SW 1271 (cell line): ENCODE measurements at places on chromosomes 4 and X.
A peak's percentile ranks its signal among the peaks of the same experiment; 100 is the strongest.

- DNase-seq = no peak
These were observed 19.2 kb downstream of the SLC9A7 start for GRCh38 chrX:46739736-46740135.

DNA sequence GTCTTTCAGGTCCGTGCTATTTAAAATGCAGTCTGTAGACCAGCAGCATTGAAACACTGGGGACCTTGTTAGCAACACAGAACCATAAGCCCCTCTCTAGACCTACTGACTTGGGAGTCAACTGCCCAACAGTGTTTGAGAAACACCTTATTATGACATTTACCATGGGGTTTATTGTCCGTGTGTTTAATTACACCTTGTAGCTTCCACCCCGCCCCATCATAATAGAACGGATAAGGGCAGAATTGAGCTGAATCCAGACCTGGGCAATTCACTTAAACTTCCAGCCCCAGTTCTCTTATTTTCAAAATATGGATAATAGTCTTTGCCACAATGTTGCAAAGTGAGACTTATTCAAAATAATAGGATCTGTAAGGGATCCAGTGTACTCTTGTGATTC lies 30.6 kb upstream of the CLNK start:
- DNase-seq = no peak

- DNase-seq = no peak
These were observed 386.5 kb downstream of the GPAT3 start for GRCh38 chr4:83922402-83922801.

- no peak for DNase-seq
These were observed 640 bp downstream of the PHF8 start for GRCh38 chrX:54043541-54044125.

DNA sequence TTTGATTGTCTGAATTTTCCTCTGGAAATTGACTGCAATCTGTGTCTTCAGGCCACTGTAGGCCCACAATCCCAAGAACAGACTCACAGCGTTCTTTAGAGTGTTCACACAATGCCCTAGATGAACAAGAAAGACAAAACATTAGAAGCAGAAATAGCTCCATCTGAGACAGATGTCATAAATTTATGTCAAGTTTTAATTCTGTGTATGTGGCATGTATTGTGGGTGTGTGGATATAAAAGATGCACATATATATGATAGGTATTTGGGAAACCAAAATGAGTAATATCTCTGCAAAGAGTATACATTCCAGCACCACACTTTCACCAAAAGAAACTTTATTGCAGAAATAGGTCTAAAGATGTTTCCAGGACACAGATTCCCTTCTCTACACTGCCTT lies 176.1 kb downstream of the CORIN start:
- no peak for DNase-seq

DNA sequence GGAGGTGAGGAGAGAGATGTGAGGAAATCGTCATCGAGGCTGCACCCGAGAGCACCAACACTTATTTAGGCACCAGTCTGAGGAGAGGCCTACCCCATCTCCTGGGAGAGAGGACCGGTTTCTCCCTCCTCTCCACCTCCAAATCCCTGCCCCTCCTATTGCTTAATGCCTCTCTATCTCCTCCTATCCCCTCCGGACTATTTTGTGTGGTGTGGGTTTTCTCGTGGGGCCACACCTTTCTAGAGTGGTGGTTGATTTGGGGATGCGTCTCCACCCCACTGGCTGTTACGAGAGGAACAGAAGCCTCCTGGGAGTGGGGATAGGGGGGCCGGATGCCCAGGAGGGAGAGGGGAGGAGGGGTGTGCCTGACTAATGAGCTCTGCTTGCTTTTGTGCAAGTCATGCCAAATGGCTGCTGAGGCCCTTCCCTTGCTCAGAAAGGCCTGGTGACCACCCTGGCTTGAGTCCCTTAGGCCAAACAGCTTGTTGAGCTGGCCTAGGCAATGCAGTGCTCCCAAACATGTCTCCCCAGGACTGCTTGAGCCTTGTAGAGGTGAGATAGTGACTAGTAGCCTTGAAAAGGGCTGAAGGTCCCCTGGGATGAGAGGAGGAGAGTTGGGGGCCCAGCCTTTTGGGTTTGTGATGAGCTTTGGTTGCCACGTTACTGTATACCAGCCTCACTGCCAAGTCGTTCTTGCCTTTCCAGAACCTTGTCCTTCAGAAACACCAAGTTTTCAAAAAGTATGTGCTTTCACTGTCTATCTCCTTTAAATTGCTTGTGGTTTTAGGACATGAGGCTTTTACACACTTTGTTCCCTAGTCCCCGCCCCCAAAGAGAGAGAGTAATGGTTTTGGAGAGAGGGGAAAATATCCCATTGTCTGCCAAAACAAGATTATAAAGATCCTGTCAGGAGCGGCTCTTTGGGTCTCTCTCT lies 1.2 kb downstream of the MSN start:
- DNase-seq = peak; percentile 58

GRCh38 chr4:189656641-189657040 lies 284.0 kb upstream of the FRG1 start:
- no peak for DNase-seq

DNA sequence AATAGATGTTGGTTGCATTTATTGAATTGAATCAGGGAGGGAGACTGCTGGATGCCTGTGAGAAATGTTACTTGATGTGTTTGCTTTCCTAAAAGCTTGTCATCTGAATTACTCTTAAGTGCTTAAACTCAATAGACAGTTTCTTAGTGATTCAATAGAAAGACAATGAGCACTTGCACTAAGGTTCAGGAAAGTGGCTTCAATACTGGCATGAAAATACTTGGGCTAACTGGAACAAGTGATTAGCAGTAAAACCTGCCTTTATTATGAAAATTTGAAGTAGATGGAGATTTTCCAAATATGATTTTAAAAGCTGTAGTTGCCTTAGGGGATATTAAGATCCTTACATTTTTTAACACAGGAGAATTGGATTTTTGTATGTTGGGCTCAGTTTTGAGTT lies 123.3 kb downstream of the RNF150 start:
- no peak for DNase-seq

DNA sequence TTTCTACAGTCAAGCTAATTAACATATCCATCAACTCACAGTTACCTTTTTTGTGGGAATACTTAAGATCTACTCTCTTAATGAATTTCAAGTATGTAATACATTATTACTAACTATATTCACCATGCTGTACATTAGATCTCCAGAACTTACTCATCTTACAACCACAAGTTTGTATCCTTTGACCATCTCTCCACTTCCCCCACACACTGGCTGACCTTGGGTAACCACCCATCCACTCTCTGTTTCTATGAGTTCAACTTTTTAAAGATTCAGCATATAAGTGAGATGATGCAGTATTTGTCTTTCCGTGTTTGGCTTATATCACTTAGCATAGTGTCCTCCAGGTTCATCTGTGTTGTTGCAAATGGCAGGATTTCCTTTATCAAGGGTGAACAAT lies 30.5 kb upstream of the MAGED1 start:
- no peak for DNase-seq

DNA sequence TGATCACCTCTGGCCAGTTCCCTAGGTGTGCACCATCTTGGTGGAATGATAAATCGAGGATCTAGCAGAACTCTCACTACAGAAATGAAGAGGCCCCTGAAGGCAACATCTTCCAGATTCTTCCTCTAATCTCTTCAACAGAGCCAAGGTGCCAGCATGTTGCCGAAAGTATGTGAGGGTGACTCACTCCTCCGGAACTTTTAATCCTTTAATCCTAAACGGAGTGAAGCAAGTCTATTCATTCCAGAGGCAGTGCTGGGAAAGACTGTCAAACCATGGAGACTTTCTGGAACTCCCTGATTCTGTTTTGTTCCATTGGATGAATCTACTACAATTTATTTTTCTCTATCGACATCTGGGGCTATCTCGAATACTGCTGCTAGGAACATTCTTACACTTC lies 68.7 kb downstream of the SUPT20HL2 start:
- DNase-seq = no peak

GRCh38 chr4:5552451-5552850 lies 155.9 kb downstream of the EVC2 start:
- no peak for DNase-seq

DNA sequence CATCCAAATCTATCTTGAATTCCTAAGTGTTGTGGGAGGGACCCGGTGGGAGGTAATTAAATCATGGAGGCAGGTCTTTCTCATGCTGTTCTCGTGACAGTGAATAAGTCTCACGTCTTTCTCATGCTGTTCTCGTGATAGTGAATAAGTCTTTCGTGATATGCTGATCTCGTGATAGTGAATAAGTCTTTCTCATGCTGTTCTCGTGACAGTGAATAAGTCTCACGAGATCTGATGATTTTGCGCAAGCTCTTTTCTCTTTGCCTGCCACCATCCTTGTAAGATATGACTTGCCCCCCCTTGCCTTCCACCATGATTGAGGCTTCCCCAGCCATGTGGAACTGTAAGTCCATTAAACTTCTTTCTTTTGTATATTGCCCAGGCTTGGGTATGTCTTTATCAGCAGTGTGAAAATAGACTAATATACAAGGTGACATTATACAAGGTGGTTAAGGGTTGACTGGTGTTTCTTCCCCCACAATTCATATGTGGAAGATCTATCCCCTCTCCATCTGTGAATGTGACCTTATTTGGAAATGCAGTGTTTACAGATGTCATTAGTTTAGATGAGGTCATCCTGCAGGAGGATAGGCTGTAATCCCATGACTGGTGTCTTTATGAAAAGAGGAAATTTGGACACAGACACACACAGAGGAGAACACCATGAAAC lies 27.6 kb downstream of the ARSD start:
- DNase-seq = no peak
